Effector CD4-positive, alpha-beta T cell (primary cell): ENCODE measurements at places on chromosomes 1 and 21.

- DNase-seq: no peak
Measured at GRCh38 chr1:159408862-159409400, 23.1 kb upstream of the OR10J4 start.

GRCh38 chr1:191971447-191971846, 186.8 kb upstream of the RGS18 start:
- no peak for DNase-seq

DNA sequence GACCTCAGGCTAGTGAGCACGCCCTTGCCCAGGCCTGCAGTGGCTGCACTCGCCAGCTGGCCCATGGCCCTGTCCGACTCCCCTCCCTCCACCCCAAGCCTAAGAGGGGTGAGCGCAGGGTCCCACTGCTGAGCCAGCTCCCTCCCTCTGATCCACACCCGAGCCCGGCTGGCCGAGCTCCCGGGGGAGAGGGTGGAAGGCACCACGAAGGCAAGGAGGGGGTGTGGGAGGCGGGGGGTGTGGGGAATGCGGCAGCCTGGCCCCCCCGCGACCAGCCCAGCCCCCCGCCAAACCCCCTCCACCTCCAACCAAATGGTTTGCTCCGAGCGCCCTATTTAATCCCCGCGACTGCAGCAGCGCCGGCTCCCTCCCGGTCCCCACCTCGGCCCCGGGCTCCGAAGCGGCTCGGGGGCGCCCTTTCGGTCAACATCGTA, at the start of gene CADM3:
TSS of gene CADM3 (plus strand) at position 362 of the 434 bp plus-strand sequence. CDS start 151 bp downstream, outside the sequence.
- DNase-seq: no peak

DNA sequence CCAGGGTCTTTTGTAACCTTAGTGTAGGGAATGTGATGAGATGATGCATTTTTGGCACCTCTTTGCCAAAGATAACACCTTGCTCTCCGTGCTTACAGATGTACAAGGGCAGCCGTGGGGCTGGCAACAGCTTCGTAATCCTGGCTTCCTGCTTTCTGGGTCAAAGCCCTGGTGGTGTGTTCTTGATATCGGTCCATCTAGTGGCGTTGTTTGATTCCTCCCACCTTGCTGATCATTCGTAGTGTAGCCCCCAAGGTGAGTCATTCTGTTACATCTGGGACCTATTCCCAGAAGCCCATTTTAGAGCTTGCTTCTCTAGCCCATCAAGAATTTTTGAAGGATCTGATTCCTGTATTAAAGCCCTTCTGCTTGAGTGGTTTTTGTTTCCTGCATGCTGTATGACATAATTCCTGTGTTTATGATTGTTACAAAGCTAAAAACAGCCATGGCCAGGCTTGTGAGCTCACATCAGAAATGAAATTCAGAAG, 7.0 kb upstream of the CCT8 start:
- DNase-seq: no peak

DNA sequence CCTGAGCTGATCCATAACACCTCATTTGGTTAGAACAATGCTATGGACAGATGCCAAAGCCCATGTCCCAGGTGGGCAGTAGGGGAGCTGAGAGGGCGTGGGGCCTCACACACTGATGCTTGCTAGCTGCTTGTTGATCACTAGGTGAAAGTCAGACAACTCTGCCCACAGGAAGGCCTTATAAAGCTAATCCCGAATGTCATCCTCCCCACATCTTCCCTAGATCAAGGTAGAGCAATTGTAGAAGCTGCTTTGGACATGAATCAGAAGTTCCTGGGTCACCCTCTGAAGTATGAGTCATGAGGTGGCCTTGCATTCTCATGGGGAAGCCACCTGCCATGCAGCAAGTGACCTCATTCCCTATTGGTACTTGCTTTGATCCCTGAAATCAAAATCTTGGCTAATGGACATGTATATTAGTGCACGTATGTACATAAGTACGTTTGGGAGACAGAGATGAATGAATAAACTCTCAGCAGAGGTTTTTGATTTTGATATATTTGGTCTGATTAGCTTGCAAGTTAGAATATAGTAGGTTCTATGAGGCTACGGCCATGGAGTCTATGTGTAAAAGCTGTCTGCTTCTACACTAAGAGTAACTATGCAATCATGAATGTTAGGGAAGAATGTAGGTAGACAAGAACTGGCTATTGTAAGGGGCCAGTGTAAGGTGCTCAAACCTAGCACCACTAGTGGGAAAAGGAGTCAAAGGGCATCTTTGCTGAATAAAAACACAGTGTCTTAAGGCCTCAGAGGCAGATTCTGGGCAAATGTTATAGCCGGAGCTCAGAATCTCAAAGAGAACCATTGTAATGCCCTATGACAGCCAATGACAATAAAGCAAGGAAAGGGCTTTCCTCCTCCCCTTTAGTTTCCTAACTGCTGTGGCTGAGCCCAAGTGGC, 52.6 kb downstream of the ABCA4 start:
- no peak for DNase-seq
